ENCODE measurements at places on chromosomes 5 and 9. TPM values are rescaled to one million over a fixed set of nuclear protein-coding genes. Genes with fewer than 3 reads are reported as not detected.

Gene SLC25A2
- polyA plus RNA-seq: not detected

DNA sequence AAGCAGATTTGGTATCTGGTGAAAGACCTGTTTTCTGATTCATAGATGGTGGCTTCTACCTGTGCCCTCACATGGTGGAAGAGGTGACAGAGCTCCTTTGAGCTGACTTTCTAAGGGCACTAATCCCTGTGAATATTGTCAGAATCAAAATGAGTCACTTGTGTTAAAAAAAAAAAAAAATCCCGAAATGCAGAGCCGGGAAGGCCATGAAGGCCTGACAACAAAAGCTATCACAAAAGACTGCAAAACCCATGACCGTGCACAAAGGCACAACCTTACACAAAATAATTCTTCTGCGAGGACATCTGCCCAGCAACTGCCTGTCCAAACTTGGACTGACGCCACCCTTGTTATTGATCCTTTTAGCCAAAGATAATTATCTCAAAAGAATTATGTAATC, 19.6 kb upstream of the UBTD2 start:
- no peak for DNase-seq

Gene PCDHA3
- polyA plus RNA-seq: 0.24 TPM

Gene NEUROG1
- polyA plus RNA-seq: not detected

Gene KCTD16
- polyA plus RNA-seq: 0.08 TPM

Gene NRARP
- 4.3 TPM for polyA plus RNA-seq

Gene CYFIP2
- polyA plus RNA-seq: 4.8 TPM

DNA sequence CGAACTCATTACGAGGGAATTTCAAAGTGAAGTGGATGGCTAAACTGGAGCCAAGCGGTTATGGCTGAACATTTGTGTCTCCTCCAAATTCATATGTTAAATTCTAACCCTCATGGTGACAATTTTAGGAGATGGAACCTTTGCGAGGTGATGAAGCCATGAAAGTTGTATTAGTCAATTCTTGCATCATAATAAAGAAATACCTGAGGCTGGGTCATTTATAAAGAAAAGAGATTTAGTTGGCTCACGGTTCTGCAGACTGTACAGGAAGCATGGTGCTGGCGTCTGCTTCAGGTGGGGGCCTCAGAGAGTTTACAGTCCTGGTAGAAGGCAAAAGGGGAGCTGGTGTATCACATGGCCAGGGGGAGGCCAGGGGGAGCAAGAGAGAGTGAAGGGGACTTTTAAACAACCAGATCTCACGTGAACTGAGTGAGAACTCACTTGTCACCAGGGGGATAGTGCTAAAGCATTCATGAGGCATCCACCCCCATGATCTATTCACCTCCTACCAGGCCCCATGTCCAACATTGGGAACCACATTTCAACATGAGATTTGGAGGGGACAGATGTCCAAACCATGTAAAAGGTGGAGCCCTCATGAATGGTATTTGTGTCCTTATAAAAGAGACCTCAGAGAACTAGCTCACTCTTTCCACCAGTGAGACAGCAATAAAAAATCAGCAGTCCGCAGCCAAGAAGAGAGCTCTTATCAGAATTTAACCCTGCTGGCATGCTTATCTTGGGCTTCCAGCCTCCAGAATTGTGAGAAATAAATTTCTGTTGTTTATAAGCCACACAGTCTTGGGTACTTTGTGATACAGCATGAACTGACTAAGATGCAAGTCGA, 143.4 kb downstream of the MTRR start:
- no peak for DNase-seq

- DNase-seq: no peak
Observed at GRCh38 chr5:145632701-145633100, 202.4 kb downstream of the PRELID2 start.

Gene IFNA2
- not detected for polyA plus RNA-seq

GRCh38 chr5:111530298-111530740, 18.0 kb upstream of the STARD4 start:
- DNase-seq: no peak

GRCh38 chr5:155947394-155948062, 379.4 kb upstream of the SGCD start:
- DNase-seq: no peak

Gene AHRR
- polyA plus RNA-seq: 2.2 TPM

GRCh38 chr5:120655828-120656435, 191.8 kb downstream of the PRR16 start:
- DNase-seq: peak; percentile 27

Gene FBXL7
- polyA plus RNA-seq: 22.1 TPM

DNA sequence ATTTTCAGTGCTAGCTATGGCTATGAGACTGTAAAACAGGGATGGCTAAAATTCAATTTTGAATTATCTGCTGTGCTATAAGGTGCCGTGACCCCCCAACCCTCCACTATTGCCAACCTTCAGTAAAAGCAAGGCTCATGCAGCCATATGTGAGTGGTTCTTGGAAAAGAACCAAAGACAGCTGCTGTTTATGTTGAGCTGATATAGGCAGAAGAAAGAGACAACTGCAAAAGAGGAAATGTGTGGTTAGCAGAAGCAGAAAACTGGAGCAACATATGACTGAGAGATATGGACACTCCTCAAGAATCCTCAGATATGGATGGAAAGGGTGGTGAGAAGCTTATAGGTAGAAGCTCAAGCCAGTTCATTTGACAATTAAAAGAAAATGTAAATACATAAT, 200.3 kb downstream of the TLE1 start:
- no peak for DNase-seq

DNA sequence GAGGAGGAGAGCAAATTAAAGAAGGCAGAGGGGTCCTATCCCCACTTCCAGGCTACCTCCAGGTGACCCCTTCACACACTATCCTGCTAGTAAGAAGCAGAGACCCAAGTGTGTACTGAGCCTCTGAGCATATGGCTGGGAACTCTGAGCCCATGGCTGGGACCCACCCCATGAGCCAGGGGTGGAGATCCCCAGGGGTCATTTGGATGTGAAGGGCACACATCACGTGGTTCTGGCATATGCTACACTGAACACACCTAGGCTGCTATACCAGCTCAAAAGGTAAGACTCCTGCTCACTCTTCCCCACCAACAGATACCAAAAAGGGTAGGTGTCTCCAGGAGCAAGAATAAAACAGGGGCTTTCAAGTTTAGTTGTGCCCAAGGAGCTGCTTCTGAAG, 149.9 kb downstream of the FRMD3 start:
- DNase-seq: no peak
